ENCODE measurements at places on chromosomes 12 and 14.

GRCh38 chr12:115583591-115583990 lies 693.9 kb downstream of the MED13L start:
- no peak for DNase-seq

GRCh38 chr12:100375038-100375735 lies 18.3 kb downstream of the SLC17A8 start:
- DNase-seq, result no peak

DNA sequence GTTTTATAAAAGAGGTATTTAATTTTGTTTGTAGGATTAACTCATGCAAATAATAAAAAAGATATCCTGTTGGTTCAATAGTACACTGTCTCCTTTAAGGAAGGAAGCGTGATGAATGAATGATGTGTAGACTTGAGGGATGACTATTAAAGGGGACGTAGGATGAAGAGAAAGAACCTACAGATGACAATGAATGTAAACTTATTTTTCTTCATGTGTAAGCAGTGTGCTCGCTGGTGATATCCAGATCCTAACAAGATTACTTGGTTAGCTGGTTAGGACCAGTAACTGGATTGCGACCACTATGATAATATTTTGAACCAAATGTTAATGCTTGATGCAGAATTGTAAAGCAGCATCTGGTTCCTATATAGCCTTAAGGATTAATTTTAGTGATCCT lies 2.6 kb downstream of the ARF6 start:
- no peak for DNase-seq

- peak; percentile 65 for DNase-seq
These were observed 14.0 kb downstream of the MANSC1 start for GRCh38 chr12:12336049-12336411.

GRCh38 chr12:132640936-132641335 lies 22.4 kb downstream of the P2RX2 start:
- no peak for DNase-seq

GRCh38 chr12:112309797-112310196 lies 72.4 kb downstream of the HECTD4 start:
- no peak for DNase-seq

- DNase-seq, result no peak
These were observed 100.0 kb upstream of the ARHGAP5 start for GRCh38 chr14:31977001-31977556.

DNA sequence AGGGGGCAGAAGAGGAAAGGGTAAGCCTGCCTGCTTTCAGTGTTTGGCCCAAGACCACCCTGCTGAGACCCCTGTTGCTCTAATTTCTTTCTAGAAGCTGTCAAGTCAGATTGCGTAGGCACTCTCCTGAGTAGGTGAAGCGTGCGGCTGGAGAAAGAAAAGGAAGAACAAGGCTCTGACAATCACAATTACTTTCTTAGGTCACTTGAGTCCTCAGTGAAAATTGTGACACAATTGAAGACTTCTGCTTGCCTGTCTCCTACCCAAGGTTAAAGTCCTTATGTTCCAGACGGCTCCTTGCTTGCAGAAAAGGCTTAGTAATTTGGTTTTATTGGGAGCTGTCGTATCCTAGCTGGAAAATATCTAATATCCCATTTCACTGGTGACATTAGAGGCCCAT lies 721 bp upstream of the CTSG start:
- DNase-seq, result no peak

- DNase-seq, result no peak
These were observed 113.4 kb downstream of the CRADD start for GRCh38 chr12:93790472-93791152.

DNA sequence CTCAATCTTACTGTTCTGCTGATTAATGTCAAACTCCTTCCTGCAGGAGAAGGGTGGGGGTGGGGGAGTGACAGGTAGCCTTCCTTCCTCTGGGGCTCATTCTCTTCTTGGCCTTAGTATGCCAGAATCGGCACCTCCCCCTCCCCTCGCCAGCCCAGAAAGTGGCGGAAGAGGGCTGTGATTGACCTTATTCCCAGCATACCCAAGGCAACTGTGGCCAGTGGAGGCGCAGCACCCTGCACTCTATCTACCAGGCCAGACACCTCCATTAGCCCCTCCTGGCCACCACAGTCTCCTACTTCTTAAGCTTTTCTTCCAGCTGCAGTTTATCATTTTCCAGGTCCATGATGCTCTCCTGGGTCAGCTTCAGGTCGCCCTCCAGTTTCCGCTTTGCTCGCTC lies 15.5 kb downstream of the MYH6 start:
- DNase-seq, result no peak

- no peak for DNase-seq
These were observed 72.1 kb downstream of the SPRING1 start for GRCh38 chr12:116665666-116666304.

DNA sequence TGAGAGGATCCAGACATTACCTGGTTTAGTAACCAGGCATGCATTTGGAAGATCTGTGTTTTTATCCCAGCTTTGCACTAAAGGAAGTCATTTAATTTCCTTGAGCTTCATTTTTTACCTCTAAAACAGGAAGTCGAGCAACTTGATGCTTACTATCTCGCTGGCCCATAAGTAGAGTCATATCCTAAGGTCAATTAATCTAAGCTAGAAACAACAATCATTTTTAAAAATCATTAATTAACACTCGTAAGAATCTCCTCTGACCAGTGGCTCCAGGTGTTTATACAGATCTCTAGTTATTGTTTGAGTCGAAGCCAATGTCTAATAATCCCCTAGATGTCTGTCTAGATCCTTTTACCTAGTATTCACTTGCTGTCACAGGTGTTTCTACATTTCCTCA lies 355.8 kb upstream of the DCN start:
- DNase-seq, result no peak

GRCh38 chr12:79597910-79598309 lies 92.9 kb downstream of the PAWR start:
- DNase-seq, result peak; percentile 15

- DNase-seq, result no peak
These were observed 96.6 kb upstream of the PCED1B start for GRCh38 chr12:46982629-46983392.

GRCh38 chr14:91778217-91778616 lies 46.3 kb upstream of the CATSPERB start:
- DNase-seq, result no peak

- DNase-seq, result no peak
These were observed 108.6 kb downstream of the EGLN3 start for GRCh38 chr14:33842299-33842698.

DNA sequence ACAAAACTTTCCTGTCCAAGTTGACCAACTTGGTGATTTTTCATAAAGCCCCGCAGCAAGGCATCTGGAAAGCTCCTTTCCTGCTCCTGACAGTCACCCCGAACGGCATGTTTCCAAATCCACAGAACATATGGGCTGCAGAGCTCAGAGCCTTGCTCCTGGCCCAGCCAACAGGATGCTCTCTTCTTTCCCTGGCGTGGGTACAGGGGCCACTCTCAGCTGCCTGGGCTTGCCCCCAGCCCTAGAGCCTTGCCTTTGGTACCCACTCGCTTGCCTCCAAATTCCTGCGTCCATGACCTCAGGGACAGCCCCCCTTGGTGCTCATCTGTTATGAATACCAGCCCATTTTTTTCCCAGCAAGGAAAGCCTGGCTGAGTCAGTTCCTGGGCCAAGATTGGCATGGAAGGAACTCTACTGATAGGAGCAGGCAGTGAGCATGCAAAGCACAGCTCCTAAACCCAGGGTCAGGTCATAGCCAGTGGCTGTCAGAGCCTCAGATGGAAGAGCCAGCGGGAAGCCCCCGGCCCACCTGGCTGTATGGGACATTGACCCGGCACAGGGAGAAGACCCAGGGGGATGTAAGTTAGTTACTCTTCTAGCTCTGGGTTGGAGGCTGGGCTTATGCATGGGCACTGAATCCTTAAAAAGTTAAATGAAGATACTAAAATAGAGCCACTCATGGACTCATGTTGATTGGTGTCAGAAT lies 105.3 kb upstream of the RTL1 start:
- DNase-seq, result no peak

DNA sequence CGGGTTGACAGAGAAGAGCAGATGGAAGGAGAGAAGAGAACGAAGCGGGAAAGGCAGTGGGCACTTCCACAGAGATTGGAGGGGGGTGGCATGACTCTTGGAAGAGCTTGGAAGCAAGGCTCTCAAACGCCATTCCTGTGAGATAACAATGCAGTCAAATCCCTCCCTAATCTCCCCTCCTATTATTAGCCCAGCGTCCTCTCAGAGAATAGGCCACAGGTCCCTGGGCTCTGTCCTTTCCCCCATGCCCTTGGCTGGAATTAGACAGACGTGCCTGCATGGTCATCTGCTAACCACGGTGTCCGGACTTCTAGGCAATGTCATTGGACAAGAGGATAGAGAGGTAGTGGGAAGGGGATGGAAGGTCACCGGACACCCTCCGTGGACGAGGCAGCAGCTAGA lies 8.0 kb upstream of the MYH7 start:
- no peak for DNase-seq

DNA sequence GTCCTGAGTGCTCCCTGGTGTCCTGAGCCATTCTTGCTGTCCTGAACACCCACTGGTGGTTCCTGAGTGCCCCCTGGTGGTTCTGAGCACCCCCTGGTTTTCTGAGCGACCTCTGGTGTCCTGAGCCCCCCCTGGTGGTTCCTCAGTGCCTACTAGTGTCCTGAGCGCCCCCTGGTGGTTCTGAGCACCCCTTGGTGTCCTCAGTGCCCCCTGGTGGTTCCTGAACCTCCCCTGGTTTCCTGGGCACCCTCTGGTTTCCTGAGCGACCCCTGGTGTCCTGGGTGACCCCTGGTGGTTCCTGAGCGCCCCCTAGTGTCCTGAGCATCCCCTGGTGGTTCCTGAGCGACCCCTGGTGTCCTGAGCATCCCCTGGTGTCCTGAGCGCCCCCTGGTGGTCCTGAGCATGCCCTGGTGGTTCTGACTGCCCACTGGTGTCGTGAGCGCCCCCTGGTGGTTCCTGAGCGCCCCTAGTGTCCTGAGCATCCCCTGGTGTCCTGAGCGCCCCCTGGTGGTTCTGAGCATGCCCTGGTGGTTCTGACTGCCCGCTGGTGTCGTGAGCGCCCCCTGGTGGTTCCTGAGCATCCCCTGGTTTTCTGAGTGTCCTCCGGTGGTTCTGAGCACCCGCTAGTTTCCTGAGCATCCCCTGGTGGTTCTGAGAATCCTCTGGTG lies 473.1 kb downstream of the TMEM121 start:
- DNase-seq, result no peak

GRCh38 chr12:110304061-110304551 lies 23.1 kb downstream of the ATP2A2 start:
- DNase-seq, result no peak

- no peak for DNase-seq
These were observed 65.5 kb upstream of the SLC38A4 start for GRCh38 chr12:46891306-46891705.

DNA sequence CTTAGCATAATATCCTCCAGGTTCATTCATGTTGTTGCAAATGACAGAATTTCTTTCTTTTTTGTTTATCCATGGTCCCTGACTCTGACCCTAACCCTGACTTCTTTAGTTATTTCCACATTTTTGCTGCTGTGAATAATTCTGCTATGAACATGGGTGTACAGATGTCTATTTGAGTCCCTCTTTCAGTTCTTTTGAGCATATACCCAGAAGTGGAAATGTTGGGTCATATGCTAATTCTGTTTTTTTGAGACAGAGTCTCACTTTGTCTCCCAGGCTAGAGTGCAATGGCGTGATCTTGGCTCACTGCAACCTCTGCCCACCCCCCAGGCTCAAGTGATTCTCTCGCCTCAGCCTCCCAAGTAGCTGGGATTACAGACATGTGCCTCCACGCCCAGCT lies 33.1 kb downstream of the KNTC1 start:
- DNase-seq, result no peak

GRCh38 chr12:89166525-89166934 lies 185.8 kb downstream of the DUSP6 start:
- no peak for DNase-seq

DNA sequence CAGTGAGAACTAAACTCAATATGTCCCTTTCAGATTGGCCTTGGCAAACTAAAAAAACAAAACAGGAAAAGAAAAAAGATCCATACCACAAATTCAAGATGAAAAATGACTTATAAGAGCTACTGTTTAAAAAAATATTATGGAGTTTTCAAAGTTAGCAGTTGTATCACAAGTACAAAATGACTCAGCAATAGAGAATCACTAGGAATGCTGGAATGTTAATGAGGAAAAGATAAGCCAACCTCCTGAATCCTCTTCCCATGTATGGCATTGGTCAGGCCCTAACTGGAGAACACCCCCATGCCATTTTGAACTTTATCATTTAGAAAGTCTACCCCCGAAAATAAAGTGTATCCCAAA lies 62.2 kb downstream of the PPP1R36 start:
- DNase-seq, result no peak

- DNase-seq, result no peak
These were observed 450.6 kb downstream of the ZFP36L1 start for GRCh38 chr14:68342216-68342763.

- DNase-seq, result no peak
These were observed 4.5 kb downstream of the MYBPC1 start for GRCh38 chr12:101599311-101599710.

- DNase-seq, result peak; percentile 93
These were observed at the start of gene AJUBA for GRCh38 chr14:22982477-22983245. AJUBA (minus strand) TSS chr14:22982551; CDS start chr14:22982266, 285 bp downstream.

DNA sequence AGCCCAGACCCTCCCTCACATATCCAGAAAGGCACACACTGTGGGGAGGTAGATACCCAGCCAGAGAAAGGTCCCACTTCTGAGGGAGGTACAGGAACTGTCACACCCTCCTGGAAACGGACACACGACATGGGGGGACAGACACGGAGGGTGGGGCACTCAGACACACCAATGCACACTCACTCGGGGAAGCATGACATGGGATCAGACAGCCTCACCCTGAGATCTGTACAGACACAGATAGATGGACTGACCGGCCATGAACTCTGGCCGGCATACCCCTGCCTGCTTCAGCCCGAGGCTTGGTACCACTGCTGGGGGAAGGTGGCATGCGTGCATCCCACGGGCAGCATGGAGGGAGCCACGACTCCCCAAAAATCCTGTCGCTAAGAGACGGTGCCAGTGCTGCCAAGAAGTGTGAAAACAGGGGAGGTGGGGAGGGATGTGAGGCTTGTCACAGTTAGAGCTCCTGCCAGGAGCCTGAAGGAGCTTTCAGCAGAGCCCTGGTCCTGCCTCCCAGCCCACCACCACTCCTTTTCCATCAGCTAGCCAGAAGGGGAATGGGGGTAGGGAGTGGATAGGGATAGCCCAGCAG lies 571 bp downstream of the CPNE6 start:
- no peak for DNase-seq

All from HuH-7 (cell line).